ENCODE measurements at places on chromosomes 6 and 20. TPM values are rescaled to one million over a fixed set of nuclear protein-coding genes. Genes with fewer than 3 reads are reported as not detected.

GRCh38 chr20:49811825-49812506, 662 bp upstream of the SLC9A8 start:
- H3K4me3 ChIP-seq: no peak overlapping the region
- DNase-seq: peak; percentile 16
- no peaks in the 10 kb centered on the region for H3K27me3 ChIP-seq
- peak overlapping the region; percentile 93 for H3K27ac ChIP-seq
- H3K4me1 ChIP-seq: peaks cover 27% of the 10 kb centered on the region

DNA sequence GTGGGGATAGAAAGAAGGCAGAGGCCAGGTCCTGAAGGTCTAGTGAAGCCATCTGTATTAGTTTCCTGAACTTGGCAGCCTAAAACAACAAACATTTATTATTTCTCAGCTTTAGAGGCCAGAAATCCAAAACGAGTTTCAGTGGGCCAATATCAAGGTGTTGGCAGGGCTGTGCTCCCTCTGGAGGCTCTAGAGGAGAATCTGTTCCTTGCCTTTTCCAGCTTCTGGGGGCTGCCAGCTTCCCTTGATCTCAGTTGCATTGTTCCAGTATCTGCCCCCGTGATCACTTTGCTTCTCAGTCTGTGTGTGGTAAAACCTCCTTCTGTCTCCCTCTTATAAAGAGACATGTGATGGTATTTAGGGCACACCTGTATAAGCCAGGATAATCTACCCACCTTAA, 82.4 kb downstream of the MAFB start:
- no peaks in the 10 kb centered on the region for H3K27me3 ChIP-seq
- H3K4me1 ChIP-seq: no peaks in the 10 kb centered on the region
- no peak overlapping the region for H3K4me3 ChIP-seq
- no peaks in the 10 kb centered on the region for H3K36me3 ChIP-seq
- H3K27ac ChIP-seq: no peak overlapping the region
- DNase-seq: no peak

The MUC22 gene
- not detected for total RNA-seq

- no peak for DNase-seq
- H3K36me3 ChIP-seq: no peaks in the 10 kb centered on the region
- peaks cover 9% of the 10 kb centered on the region for H3K4me1 ChIP-seq
- no peak overlapping the region for H3K4me3 ChIP-seq
- H3K27me3 ChIP-seq: no peaks in the 10 kb centered on the region
These were observed 109.1 kb upstream of the TIAM2 start for GRCh38 chr6:154886016-154886415.

The HMGN3 gene
- 207 TPM for total RNA-seq

- H3K27ac ChIP-seq: no peak overlapping the region
- no peak for DNase-seq
- no peaks in the 10 kb centered on the region for H3K27me3 ChIP-seq
- H3K36me3 ChIP-seq: no peaks in the 10 kb centered on the region
These were observed 132.3 kb downstream of the TINAG start for GRCh38 chr6:54440549-54440948.

Data from adrenal gland (tissue), 19 donors.